Stimulated activated CD4-positive, alpha-beta T cell treated with anti-CD3 and anti-CD28 coated beads, Interleukin-2, amount 100 ng/mL, for 48 hours (primary cell): ENCODE measurements at places on chromosomes 6 and 20.

DNA sequence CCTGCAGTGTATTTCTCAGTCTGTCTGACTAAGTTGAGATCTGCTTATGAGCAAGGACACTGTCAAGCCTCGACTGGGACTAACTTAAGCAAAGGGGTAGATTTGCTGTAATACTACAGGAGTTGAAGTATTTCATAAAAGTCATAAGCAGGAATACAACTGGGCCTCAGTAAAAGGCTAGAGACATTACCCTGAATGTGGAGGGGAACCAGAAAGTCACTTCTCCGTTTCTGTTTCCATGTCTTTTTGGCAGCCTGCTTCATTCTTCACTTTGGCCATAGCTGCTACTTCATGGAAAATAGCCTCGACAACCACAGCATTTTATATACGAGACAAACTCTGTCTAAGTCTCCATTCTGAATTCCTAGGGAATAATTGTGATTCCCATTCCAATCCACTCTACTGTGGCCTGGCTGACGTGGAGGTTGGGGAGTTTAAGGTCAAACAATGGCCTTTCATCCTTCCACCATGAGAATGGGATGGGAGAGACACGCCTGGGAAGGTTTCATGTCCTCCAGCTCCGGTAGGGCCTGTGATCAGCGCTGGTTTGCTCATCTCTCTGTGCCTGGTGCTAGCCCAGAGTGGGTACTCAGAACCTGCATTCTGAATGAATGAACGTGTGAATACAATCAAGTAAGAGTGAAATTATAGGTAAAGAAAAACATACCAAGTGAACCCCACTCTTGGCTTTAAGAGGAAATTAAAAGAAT lies 37.1 kb upstream of the DUSP22 start:
- no peak for DNase-seq

GRCh38 chr20:56391596-56392131 lies 351 bp downstream of the AURKA start:
- no peak for DNase-seq

- DNase-seq, result no peak
Measured at GRCh38 chr6:152701863-152702401, 4.2 kb downstream of the MYCT1 start.

DNA sequence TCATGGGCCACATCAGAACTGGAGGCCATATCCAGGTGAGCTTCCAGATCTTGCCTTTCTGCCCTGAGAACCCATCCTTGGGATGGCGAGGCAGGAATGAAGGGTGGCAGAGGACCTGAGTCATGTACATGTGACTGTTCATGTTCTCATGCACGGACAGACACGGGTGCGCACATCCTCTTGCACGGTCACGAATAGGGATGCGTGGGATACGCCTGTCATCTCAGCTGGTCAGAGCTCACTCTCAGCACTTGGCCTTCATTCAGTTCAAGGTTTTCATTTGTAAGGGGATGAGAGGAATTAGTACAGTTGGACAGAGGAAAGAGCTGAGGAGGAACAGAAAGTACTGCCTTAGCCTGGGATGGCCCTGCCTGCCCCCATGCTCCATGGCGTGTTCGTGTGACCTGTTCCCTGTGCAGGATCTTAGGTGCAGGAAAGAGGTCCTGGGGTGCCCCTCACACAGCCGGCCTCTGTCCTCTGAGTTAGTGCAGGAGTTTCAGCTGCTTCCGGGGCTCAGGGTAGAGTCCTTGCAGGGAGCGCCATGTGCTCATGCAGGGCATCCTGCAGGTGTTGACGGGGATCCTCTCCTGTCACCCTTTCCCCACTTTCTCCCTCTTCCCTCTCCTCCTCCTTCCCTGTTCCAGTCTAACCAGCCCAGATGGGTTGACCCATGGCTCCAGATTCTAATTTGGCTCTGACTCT lies 173.4 kb downstream of the DTNBP1 start:
- DNase-seq, result no peak

GRCh38 chr6:7910654-7911344 lies at the start of gene TXNDC5:
Gene TXNDC5 (minus strand): TSS chr6:7910788. CDS start chr6:7910776, 12 bp downstream.
- peak; percentile 71 for DNase-seq

DNA sequence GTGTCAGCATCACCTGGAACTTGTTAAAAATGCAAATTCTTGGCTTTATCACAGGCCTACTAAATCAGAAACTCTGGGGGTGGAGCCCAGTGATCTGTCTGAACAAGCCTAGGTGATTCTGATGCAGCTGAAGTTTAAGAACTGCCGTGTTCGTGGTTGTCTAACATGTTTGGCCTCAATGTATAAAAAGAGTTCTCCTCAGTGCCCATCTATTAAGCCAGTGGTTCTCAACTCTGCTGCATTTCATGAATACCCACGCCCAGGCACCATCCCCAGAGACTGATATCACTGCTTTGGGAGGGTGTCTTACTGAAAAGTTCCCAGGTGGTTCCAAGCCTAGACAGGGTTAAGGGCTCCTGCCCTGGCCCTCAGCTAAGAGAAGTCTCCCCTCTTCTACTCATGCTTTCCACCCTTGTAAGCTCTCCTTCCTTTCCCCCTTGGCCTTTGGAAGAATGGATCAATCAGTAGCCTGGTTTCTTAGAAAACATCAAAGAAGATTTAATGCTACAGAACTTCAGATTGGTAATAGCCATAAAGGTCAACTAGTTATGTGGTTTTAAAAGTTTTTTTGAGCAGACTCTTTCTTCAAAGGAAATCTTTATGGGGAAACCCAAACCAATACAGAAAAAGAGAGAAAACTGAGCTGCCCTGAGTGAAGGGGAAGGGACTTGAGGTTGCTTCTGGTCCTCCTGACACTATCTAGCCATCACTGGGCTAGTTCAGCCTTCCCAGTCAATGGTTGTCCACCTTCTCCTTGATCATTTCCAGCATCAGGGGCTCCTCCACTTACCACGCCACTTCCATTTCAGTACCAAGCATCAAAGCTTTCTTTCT lies 38.9 kb upstream of the TNFAIP3 start:
- DNase-seq, result peak; percentile 44

DNA sequence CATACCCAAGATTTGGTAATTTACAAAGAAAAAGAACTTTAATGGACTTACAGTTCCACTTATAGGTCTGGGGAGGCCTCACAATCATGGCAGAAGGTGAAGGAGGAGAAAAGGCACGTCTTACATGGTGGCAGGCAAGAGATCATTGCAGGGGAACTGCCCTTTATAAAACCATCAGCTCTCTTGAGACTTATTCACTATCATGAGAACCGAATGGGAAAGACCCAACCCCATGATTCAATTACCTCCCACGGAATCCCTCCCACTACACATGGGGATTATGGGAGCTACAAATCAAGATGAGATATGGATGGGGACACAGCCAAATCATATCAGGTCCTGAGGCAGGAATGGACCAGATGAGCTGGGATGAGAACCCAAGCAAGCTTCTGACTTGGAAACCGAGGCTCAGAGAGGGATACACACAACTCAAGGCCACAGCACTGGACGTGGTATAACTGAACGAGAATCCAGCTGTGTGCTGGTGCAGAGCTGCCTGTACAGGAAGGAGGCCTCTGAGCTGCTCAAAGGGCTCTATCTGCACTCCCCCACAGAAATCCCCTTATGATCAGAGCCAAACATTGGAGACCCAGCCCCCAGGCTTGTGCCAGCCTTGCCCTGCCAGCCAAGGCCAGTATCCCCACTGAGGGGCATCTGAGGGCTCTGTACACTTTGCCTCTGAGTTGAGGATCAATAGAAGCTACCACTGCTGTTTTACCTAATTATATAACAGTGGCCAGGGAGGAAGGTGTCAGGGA lies 137.8 kb downstream of the CEBPB start:
- no peak for DNase-seq

DNA sequence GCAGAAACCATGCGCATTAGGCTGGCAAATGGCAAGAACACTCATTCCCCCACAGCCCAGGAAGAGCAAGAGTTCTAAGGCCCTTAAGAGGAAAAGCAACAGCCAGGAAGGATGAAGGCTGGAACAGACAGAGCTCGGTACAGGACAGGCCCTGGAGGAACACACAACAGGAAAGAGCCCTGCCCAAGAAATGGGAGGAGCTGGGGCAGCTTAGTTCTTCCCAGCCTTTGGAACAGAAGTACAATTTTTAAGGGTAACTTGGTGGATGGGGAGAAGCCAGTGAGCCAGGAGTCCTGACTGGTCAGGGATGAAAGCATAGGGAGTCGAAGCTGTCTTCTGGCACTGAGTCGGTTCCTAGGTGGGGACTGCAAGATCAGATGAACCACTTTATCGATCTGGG lies 32.4 kb downstream of the OR2B2 start:
- DNase-seq, result no peak

GRCh38 chr6:13216236-13217014 lies 111.9 kb downstream of the TBC1D7 start:
- no peak for DNase-seq

GRCh38 chr6:159842035-159842434 lies 42.0 kb downstream of the PNLDC1 start:
- no peak for DNase-seq

- no peak for DNase-seq
Measured at GRCh38 chr6:124768224-124768623, 194.0 kb upstream of the RNF217 start.
